ENCODE measurements at places on chromosomes 5 and 9.

DNA sequence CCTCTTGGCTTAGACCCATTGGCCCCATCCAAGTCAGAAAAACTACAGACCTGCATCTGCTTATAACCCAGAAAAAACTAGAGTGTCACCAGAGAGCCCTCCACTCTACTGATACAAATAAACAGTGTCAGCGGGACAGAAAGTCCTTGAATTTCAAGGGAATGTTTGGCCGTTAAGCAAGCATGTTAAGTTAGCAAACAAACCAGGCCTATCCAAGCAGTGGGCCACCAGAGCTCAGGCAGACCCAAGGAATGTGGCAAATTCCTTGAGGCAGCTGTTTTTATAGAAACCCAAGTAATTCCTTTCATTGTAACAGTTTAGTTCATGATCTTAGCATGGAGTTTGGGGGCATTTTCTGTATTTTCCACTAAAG is 70.9 kb downstream of the PRLR start:
- DNase-seq, result no peak

DNA sequence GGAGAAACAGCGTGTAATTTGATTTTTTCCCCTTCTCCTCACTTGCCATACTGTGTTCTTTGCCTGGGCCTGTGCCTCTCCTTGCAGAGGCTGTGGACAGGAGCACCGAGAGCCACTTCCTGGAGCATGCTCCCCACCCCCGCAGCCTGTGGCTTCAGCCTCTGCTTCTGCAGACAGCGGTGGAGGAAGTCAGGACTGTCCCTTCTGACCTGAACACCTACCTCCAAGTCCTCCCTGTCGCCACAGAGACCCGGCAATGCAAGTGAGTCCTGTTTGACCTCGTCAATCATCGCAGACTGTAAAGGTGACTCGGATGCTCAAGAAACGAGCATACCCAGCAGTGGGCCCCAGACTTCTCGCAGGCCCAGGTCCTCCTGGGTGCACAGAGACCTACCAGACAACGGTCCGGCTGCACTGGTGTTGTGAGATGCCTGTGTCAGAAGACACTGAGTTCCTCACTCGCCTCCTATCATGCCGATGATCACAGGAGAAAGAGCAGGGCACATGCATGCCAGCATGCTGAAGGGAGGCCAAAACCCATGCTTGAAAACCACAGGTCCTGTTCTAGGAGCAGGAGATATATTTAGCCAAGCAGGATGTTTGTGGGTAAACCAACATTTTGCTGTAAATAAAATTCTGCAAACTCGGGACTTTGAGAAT is 198.8 kb downstream of the AUH start:
- no peak for DNase-seq

DNA sequence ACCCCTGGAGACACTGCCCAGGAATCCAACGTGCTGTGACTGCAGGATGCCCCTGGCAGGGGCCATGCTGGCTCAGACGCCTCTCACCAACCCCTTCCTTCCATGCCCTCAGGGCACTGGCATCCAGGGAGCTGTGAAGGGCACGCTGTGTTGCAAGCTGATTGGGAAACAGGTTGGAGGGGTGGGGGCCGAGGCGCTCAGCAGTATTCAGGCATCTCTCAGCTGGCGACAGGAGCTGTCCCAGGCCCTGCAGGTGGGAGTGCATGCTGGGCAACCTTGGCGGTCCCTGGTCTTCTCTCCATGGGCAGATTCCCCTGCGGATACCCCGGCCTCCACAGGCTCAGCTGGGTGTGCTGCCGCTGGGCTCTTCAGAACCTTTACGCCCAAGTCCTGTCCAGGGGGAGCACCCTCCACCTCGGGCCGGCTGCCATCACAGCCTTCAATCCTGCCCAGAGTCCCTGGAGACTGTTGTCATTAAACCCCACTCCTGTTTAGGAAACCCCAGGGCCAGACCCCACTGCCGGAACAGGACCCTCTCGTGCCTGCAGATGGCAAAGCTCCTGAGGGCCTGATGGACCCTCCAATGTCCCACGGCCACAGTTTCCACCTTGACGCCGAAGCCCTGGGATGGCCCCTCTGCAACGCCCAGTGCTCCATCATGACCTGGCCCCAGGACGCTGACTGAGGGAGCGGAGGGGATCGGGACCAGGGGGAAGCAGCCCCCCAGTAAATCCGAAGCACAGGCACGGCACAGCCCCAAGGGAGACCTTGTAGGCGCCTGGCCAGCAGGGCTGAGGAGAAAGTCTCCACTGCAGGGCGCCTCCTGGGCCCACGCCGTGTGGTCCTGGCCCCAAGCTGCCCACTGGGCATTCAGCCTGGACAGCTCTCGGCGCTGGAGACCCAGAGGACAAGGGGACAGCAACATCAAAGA is 9.3 kb downstream of the TPPP start:
- DNase-seq, result no peak

- peak; percentile 17 for DNase-seq
Measured at GRCh38 chr5:128674837-128675446, 136.9 kb upstream of the FBN2 start.

GRCh38 chr5:140251527-140251973 is 51.4 kb downstream of the PFDN1 start:
- DNase-seq, result peak; percentile 29

- DNase-seq, result no peak
Measured at GRCh38 chr9:94082956-94083355, 1.3 kb upstream of the PTPDC1 start.

DNA sequence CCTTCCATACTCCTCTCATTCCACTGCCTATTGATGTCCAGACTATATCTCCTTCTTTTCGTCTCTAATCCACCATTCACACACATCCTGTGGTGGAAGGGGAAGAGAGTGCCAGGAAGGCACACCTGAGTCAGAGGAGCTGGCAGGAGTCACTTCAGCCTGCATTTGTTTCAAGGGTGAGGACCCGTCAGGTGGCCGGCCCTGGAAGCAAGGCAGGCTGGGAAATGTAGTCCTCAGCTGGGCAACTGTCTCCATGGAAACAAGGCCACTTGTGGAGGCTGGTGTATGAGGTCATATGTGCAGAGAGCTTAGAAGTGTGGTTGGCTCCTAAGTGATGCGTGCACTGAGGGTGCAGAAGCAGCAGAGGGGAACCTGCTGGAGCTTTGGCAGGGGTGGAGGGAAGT is 278.4 kb downstream of the NSG2 start:
- DNase-seq, result no peak

GRCh38 chr9:6072865-6073264 is 57.4 kb upstream of the RANBP6 start:
- no peak for DNase-seq

GRCh38 chr9:4831119-4831518 is 38.4 kb downstream of the RCL1 start:
- DNase-seq, result no peak

- DNase-seq, result no peak
Measured at GRCh38 chr5:141757402-141757801, 75.4 kb upstream of the ARAP3 start.

- DNase-seq, result no peak
Measured at GRCh38 chr9:130987054-130987453, 21.9 kb upstream of the LAMC3 start.

- DNase-seq, result no peak
Measured at GRCh38 chr5:170442391-170442790, 53.2 kb upstream of the KCNMB1 start.

GRCh38 chr5:100708645-100709171 is 173.5 kb downstream of the FAM174A start:
- DNase-seq, result no peak

DNA sequence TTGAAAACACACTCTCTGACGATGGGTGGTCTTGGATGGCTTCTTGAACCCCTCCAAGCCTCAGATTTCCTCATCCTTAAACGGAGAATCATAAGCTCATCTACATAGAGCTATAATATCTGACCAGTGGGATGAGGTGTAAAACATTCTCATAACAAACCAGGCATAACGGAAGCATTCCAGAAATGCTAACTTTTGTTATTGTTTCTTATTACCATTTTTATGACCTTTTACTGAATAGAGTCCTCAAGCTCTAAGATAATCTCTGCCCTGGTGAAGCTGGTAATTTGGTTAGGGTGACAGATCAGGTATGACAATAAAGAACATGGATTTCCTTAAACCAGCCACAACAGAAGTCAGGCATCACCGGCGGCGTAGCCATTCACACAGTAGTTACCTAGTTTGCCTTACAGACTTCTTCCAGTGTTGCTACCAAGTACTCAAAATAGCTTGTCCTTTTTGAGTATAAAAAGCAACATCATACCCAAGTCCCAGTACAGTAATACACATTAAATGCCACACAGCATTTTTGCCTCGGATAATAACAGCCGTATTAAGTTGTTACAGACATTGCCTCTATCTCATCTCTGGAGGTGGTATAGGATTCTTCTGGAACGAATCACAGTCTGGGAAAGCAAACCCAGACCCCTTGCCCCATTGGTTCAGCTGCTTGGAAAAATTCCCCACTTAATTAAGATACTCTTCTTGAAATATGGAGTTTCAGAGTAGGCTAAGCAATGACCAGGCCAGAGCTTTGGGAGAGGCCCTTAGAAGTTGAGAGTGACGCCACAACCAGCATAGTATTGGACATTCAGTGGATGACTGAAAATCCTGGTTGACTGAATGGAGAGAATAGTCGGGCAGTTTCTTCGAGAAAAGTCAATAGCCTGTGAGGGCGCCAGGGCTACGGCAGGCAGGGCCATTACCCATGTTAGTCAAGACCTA is 252.5 kb downstream of the SLIT3 start:
- no peak for DNase-seq

DNA sequence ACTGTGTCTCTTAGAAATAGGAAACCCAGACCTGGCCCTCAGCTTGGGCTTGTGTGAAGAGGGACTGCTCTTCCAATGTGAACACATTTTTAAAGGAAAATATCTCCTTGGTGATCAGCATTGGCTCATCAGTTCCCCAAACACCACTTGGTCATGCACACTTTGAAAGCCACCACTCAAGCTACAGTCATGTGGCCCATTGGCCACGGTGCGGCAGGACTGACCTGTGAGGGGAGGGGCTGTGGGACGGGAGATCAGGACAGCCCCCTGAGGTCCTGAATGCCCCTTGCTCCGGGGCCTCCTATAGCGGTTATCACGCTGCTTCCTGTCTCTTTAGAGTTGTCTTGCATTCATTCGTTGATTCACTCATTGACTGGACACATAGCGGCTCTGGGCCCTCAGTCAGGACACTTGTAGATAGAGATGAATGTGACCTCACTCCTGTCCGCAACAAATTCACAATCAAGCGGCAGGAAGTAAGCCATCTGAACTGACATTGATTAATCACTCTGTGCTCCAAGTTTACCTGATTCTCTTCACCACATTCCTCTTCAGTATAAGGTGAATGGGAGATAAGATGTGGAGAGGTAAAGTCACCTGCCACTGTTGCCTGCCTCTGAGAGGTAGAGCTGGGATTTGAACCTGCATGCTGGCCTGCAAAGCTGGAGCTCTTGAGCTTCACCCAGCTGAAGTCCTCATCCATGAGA is 73.1 kb downstream of the COL15A1 start:
- no peak for DNase-seq

DNA sequence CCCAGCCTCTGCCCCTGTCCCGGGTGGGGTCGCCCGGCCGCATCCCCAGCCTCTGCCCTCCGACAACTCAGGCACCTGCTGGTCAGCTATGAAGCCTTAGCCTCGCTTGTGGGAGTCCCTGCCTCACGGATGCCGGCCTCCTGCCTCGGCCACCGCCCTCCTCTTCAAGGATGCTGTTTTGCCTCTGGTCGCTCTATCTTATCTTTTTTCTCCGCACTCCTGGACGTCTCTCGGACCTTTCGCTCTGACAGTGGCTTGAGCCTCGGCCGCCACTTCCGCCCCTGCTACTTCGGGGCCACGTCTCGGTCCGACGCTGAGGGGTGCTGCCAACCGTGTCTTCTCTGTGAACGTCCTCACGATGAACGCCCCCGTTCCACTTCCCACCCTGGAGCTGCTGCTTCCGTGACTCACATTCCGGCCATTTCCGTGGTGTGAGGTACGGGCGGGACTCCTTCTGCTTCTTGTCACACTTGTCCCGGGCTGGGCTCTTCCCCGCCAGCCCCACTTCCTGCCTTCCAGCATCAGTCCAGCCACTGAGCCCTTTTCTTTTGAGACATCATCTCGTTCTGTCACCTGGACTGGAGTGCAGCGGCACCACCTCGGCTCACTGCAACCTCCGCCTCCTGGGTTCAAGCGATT is 26.3 kb downstream of the SLC9A3 start:
- no peak for DNase-seq

GRCh38 chr5:56259002-56259511 is 25.9 kb upstream of the ANKRD55 start:
- no peak for DNase-seq

- DNase-seq, result no peak
Measured at GRCh38 chr5:124071039-124071438, 559.1 kb downstream of the CSNK1G3 start.

GRCh38 chr9:93263334-93264229 is 79.6 kb downstream of the WNK2 start:
- DNase-seq, result no peak

DNA sequence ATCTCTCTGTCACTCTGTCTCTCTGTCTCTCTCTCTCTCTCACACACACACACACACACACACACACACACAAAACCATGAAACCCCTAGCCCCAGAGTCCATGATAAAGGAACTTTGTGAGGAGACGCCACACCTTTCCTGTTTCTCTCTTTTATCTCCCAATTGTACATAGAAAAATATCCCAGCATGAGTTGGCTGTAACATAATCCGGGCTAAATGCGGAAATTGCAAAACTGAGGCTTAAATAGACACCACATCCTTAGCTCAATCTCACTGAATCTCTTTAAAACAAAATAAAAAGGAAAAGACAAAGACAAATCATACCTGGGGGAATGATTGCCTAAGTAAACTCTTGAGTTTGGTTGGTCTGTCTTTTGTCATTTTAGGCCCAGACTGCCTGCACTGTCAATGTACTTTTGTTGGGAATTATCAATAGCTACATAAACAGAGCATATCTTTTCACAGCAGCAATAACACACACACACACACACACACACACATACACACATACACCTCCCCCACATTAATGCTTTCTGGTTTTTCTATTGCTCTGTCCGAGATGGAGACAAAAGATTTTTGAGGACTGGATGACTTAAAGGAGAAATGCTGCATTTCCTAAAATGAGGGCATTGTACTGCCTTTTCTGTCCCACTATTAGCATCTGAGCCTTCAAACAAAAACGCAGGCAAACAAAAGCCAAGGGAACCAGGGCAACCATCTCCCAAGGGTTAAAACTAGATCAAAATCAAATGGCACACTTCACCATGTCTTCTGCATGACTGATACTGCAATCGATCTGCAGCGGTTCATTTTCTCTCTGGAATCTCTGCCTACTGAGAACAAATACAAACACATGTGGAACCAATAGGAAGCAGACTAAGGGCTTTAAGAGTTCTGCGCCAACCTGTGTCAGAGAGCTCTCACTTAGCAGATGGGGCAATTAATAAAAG is 321.5 kb downstream of the NFIB start:
- no peak for DNase-seq

- DNase-seq, result no peak
Measured at GRCh38 chr9:21661626-21662025, 140.8 kb upstream of the MTAP start.
